ENCODE measurements at places on chromosomes 2 and 18. TPM values are rescaled to one million over a fixed set of nuclear protein-coding genes. Genes with fewer than 3 reads are reported as not detected.

The RAMP1 gene
- 21.2 TPM for polyA plus RNA-seq

GRCh38 chr2:218849721-218850120 lies 9.9 kb upstream of the WNT6 start:
- no peak for DNase-seq

GRCh38 chr2:27705851-27706622 lies 42.3 kb downstream of the SLC4A1AP start:
- DNase-seq: no peak

DNA sequence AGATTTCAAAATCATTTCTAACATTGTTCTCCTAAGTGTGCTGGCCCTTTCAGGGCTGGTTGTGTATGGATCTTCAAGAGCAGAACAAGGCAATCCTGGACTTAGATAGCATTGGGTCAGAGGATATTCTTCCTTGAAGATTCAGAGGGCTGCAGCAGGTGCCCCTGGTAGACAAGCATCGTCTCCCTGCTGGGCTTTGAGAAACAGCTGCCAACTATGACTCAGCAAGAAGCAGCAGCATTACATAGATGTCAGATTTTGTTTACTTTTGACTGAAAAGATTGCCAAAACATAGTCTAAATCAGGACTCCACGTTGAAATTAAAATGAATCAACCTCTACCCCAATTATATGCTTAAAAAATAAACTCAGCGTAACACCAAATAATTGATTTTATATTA lies 618.8 kb downstream of the SOCS6 start:
- no peak for DNase-seq

GRCh38 chr2:128504246-128505149 lies 185.8 kb upstream of the HS6ST1 start:
- no peak for DNase-seq

Measured in SK-N-SH (cell line).